ENCODE measurements at places on chromosomes 5 and 9.

DNA sequence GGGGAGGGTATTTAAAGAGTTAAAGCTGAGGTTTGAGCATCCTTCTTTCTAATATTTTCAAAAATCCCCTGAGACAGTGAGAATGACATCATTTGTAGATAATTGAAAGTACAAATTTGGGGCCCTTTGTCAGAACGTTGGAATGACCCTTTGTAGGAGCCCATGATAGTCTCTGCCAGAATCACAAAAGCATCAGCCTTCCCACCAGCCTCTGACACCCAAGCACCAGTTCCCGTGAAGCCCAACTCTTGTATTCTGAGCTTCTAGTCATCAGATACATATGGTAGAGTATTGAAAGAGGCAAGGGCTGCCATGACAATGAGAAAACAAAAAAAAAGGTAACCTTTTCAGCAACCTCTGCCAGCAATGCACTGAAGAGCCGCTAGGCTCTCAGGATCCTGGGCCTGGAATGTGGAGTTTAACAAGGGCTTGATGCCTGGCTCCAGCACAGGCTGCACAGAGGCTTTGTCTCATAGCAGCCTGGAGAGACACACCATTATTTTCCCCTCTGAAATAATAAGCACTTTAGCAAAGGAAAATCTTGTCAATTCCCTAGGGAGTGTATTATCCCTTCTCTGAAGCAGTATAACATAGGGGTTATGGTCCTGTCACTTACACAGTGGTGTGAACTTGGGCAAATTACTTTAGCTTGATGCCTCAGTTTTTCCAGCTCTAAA is 114.4 kb downstream of the ZNF608 start:
- DNase-seq = no peak

GRCh38 chr9:124017929-124018729 is 6.6 kb downstream of the LHX2 start:
- no peak for DNase-seq

GRCh38 chr5:40206030-40206429 is 473.7 kb upstream of the PTGER4 start:
- DNase-seq = no peak

DNA sequence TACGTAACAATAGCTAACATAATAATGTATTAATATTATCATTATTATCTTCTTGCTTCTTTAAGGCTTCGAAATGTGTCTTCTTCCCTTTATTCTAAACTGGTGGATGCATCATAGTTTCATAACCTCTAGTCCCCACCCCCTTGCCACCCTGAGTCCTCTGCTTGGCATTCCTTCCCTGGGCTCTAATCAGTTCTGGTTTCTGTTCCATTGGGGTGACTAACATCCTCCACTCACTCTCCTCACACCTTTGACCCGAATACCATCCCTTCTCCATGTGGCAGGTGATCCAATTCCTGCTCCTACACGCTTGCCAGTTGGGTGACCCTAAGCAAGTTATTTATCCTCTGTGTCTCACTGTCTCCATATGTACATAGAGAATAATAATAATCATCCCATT is 286.1 kb downstream of the TRPM3 start:
- DNase-seq = no peak

- DNase-seq = peak; percentile 55
Observed at GRCh38 chr9:127943731-127944144, 6.1 kb upstream of the DPM2 start.

DNA sequence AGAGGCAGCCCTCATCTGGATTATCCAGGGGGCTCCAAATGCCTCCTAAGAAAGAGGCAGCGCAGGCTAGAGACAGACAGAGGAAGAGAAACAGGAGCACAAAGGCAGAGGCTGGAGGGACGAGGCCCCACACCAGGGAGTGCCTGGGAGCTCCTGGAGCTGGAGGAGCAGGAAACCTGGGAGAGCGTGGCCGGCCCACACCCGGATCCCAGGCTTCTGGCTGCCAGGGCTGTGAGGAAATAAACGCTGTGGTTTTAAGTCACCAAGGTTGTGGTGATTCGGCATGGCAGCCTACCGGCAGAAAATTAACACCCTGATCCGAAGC is 165.5 kb downstream of the OLFM1 start:
- no peak for DNase-seq

- peak; percentile 26 for DNase-seq
Observed at GRCh38 chr5:36877667-36878391, 1.3 kb downstream of the NIPBL start.

DNA sequence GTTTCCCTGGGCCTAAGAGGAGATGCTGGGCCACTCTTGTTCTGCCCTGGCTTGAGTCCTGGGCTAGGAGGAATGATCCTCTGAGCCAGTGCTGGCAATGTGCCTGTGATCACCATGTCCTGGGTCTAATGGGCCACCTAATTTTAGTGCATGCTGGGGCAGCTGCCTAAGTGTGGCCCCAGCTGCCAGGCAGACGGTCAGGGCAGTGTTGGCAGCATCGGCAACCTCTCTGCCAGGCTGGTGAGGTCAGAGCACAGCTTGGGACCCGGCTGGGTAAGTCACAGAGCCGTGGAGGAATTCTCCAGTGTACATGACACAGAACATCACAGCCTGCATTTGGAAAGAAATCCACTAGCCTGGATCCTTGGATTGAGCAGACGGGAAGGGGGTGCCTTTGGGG is 21.4 kb upstream of the PITX1 start:
- no peak for DNase-seq

- peak; percentile 12 for DNase-seq
Observed at GRCh38 chr9:115593587-115594091, 475.7 kb upstream of the TNC start.

DNA sequence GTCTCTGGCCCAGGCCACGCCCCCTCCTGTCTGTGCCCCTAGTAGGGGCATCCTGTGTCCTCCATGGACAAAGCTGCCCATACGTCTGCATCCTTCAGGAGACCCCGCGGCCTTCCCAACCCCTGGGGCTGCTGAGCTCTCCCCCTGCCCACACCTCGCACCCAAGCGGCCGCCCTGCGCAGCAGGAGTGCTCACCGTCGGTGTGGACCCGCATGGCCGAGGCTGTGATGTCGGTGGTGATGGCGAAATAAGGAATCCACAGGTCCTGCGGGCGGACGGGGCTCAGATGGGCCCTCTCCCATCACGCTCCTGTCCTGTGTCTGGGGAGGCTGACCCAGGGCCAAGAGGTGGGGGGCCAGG is 4.8 kb upstream of the NSMF start:
- DNase-seq = no peak

DNA sequence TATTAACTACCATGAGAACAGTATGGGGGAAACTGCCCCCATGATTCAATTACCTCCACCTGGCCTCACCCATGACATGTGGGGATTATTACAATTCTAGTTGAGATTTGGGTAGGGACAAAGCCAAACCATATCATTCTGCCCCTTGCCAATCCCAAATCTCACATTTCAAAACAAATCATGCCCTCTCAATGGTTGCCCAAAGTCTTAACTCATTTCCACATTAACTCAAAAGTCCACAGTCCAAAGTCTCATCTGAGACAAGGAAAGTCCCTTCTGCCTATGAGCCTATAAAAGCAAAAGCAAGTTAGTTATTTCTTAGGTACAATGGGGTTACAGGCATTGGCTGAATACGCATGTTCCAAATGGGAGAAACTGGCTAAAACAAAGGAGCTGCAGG is 180.7 kb upstream of the CDH12 start:
- no peak for DNase-seq

DNA sequence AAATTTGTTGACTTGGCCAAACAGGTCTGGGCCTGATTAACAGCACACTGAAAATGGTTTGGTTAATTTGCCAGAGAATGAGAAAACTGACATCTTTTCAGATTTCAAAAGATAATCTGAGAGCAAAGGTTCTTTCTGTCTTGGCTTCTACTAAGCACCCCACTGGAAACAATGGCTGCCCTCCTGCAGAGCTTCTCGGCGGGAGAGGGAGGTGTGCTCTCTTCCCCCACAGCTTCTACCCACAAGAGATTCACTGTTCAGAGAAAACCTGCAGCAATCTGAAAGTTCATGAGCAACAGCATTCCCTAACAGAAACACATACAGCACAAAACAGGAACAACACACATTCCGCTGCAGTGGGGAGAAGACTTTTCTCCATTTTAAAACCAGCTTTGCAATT is 3.0 kb downstream of the DNAH5 start:
- DNase-seq = no peak

- DNase-seq = no peak
Observed at GRCh38 chr9:127318651-127319167, 54.1 kb downstream of the GARNL3 start.

GRCh38 chr9:134518004-134518606 is 123.5 kb upstream of the COL5A1 start:
- no peak for DNase-seq

- DNase-seq = no peak
Observed at GRCh38 chr9:82090046-82090445, 101.5 kb downstream of the SPATA31D1 start.

DNA sequence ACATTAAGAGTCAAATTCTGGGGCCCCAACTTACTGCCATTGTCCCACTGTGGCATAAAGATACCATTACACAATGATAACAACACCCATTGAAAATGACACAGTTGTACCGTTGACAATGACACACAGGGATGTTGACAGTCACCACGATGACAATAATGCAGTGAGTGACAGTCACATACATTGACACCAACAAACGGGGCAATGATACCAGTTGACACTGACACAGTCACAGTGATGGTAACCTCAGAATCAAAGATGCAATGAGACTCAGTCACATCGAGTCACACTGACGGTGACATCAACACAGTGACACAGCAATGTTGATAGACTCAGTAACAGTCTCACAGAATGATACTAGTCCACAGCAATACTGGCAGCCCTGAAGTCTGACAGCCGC is 16.9 kb downstream of the CNTFR start:
- DNase-seq = no peak

- DNase-seq = peak; percentile 10
Observed at GRCh38 chr5:42583322-42583721, 160.1 kb downstream of the GHR start.

DNA sequence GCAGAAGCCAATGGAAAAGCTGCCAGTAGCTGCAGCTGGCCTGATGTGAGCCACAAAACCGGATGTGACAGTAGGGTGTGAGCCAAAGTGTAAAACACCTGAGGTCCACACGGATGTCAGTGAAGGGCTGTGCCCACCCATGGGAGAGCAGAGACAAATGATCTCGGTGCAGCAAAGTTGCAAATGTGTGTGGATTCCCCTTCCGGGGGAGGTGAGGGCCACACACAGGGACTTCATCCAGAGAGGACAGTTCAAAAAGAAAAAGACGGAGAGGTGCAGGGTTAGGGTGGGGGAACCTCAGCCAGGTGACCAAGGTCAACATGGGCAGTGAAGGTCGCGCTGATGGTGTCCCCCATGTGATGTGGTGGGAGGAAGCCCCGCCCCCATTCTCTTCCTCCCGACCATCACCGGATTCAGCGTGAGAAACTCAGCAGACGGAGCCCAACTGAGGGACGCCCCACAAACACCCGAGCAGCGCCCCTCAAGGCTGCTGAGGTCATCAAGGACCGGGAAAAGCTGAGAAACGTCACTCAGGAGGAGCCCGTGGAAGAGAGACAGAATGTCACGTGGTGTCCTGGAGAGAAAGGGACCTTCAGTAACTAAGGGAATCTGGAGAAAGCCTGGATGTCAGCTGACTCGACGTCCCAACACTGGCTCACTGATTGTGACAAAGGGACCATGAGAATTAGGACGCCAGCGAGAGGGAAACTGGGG is 11.4 kb upstream of the PTGDS start:
- DNase-seq = no peak

GRCh38 chr9:136017289-136018190 is 56.4 kb upstream of the UBAC1 start:
- no peak for DNase-seq

DNA sequence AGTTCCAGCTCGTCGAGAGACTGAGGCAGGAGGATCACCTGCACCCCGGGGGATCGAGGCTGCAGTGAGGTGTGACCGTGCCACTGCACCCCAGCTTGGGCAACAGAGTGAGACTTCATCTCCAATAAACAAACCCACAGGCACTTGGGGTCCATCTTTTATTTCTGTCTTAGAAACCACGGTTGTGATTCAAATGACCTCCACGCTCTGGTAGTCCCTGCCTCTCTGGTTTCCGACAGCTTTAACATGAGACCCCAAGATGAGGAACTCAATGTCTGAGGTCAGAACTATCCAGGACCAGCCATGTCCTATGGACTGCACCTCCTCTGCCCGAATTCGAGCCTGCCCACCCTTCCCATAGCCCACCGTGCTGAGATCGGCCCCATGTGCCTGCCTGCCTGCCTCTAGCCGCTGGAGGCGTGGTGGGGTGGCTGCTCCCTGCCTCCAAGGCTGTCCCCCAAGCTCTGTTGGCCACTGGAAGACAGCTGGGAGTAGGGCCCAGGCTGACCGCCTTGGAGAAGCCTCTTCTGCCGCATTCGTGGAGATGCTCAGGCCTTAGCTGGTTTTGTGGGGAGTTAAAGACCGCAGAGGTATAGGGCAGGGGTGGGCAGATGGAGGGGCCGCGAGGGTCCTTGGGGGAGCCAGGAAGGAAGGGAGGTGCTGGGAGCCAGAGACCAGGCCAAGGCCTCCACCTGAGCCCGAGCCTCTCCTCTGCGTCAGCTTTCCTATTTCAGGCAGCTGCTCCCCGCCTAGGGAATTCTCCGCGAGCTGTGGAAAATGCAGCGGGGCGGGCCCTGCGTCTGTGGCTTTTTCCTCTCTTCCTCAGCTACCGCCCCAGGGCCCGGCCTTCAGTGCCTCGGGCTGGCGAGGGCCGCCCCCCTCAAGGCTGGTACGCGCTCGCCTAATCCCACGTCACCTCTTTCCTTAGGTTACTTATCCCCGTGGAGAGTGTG is 6.9 kb upstream of the WDR5 start:
- no peak for DNase-seq

DNA sequence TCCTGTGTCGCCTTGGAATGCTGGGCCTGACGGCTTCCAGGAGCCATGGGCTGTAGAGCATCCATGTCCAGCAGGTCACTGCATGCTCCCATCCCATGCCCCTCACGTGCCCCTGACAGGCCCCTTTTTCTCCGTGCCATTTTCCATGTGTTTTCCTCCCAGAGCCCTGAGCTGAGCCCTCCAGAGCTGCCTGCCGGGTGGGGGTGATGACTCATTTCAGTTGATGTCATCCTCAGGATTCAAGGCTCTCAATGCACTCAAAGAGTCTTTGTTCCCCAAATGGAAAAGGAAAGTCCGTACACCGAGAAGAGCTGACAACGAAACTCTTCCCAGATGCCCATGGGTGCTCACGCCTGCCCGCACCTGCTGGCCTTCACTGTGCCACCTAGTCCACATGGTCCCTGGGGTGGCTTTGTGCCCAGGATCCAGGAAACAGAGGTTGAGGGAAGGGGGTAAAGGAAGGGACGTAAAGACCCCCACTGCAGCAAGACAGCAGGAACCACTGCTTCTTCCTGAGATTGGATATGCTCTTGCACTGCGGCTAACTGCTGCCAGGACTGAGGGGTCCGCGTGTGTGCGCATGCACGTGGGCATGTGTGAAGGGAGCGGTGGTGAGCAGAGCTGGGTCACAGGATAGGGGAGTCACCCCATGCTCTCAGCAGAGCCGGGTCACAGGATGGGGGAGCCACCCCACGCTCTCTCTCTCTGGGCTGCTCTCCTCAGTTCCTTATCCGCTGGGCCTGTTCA is 27.6 kb downstream of the COL15A1 start:
- DNase-seq = no peak

All from thymus (tissue), 14 donors.